Amygdala (tissue), 56 donors: ENCODE measurements at places on chromosomes 11 and 22.

GRCh38 chr11:95680169-95680929 lies 109.2 kb downstream of the FAM76B start:
- DNase-seq: no peak

- DNase-seq: no peak
Measured at GRCh38 chr11:57097149-57097548, 84.6 kb upstream of the LRRC55 start.

GRCh38 chr11:15841931-15842740 lies 514.2 kb downstream of the SOX6 start:
- DNase-seq: no peak

- no peak for DNase-seq
Measured at GRCh38 chr11:23924226-23924625, 572.6 kb upstream of the LUZP2 start.

GRCh38 chr11:57936050-57936418 lies 87.6 kb upstream of the OR9Q1 start:
- no peak for DNase-seq

DNA sequence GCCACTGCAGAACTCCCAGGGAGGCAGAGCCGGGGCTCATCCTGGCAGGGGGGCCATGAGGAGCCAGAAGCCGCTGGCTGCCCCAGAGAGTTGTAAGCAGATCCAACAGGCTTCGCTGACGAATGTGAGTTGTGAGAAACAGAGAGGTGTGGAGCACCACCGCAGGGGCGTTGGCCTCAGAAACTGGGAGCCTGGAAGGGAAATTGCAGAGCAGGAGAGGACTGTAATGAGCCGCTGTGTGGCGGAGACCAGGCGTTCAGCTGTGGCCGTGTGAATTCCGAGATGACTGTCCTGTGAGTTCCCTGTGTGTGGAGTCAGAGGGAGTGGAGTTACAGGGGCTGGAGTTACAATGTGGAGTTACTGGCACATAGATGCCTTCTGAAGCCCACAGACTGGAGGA lies 27.7 kb upstream of the ETS1 start:
- no peak for DNase-seq

DNA sequence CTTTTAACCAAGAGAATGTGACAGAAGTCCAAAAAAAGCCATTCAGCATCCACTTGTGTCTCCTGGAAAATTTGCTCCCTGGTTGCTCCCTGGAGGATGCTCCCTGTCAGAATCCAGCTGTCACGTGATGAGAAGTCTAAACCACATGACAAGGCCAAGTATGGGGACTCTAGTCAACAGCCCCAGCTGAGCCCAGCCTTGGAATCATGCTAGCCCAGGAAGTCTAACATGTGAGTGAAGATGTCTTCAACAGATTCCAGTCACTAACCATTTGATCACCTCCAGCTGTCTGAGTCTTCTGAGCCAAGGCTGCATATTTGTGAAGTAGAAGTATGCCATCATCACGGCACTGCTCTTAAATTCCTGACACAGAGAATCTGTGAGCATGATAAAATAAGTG lies 4.2 kb downstream of the OR56B4 start:
- DNase-seq: no peak

- DNase-seq: no peak
Measured at GRCh38 chr11:71420455-71421241, 27.5 kb downstream of the DHCR7 start.

GRCh38 chr11:65067446-65067845 lies 9.1 kb upstream of the NAALADL1 start:
- no peak for DNase-seq

- no peak for DNase-seq
Measured at GRCh38 chr11:72336163-72336562, 92.2 kb upstream of the PHOX2A start.

DNA sequence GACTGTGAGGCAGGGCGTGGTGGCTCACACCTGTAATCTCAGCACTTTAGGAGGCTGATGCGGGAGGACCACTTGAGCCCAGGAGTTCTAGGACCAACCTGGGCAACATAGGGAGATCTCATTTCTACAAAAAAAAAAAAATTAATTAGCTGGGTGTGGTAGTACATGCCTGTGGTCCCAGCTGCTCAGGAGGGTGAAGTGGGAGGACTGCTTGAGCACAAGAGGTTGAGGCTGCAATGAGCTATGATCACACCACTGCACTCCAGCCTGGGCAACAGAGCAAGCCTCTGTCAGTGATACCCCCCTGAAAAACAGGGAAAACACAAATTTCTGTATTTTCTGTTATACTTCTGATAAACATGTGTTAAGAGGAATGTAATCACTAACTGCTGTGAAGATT lies 57.8 kb upstream of the ARHGAP32 start:
- DNase-seq: no peak

- DNase-seq: no peak
Measured at GRCh38 chr11:116605543-116606459, 167.0 kb downstream of the BUD13 start.

DNA sequence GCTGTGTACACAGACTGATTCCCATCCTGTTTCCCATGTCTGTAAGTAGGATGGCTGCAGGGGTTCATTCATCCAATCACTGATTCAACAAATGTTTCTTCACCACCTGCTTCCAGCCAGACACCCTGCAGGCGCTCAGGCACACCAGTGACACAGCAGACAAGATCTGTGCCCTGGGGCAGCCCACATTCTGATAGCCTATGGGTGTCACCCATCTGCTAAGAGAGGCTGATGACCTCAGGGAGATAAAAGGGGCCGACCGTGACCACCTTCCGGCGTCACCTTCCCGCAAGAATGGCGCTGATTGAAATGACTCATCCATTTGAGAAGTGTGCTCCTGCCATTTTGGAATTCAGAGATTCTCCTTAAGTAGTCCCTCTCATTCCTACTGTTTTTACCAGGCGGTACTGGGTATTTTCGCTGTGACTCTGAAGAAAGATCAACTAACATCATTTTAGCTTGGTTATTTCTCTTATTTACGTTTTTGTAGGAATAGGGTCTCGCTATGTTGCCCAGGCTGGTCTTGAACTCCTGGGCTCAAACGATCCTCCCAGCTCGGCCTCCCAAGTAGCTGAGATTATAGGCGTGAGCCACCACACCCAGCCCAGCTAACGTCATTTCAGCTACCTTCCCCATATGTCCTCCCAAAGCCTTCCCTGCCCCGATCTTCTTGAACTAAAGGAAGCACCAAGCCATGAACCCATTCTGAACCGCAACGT lies 73.2 kb upstream of the BID start:
- DNase-seq: no peak

- DNase-seq: no peak
Measured at GRCh38 chr11:116061322-116061721, 557.1 kb upstream of the CADM1 start.
